Esophagus squamous epithelium (tissue), 5 donors: ENCODE measurements at places on chromosomes 6 and 20.

DNA sequence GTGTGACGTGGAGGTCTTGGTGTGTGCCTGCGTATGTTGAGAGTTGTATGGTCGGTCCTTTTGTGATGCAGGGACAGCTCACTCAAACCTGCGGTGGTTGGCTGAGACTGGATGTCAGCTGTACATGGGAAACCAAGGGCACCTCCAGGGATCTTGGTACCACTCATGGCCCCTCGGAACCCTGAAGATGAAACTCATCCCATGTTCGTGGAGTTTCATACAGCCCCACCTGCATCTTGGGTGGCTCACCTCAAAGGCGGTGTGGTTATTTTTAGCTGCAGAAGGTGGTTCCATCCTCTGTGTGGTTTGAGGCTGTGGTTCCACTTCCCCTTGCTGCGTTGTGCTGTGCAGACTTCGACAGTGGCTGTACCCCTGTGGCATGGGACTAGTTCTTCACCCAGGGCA, 52.6 kb upstream of the SLC22A1 start:
- DNase-seq = no peak

GRCh38 chr6:125293587-125293986, 8.2 kb downstream of the HDDC2 start:
- no peak for DNase-seq

DNA sequence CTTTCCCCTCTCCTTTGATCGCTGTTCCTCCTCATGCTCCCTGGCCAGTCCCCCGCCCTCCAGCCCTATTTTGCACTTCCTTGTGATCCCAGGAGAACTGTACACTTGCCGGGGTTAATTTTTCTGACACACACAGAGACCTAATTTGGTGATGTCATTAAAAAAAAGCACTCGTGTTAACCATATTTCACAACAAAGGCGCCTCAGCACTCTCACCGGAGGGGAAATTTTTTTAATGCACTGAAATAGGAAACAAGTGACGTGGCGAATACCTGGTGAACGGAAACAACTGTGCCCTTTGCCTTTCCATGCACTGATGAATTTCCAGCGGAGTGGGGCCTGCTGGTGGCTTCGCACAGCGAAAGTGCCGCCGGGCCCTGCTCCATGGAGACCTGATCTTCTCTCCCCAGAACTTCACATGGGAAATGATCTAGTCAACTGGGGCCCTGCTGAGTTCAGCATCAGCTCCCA, 53.9 kb upstream of the TAGAP start:
- DNase-seq = no peak

DNA sequence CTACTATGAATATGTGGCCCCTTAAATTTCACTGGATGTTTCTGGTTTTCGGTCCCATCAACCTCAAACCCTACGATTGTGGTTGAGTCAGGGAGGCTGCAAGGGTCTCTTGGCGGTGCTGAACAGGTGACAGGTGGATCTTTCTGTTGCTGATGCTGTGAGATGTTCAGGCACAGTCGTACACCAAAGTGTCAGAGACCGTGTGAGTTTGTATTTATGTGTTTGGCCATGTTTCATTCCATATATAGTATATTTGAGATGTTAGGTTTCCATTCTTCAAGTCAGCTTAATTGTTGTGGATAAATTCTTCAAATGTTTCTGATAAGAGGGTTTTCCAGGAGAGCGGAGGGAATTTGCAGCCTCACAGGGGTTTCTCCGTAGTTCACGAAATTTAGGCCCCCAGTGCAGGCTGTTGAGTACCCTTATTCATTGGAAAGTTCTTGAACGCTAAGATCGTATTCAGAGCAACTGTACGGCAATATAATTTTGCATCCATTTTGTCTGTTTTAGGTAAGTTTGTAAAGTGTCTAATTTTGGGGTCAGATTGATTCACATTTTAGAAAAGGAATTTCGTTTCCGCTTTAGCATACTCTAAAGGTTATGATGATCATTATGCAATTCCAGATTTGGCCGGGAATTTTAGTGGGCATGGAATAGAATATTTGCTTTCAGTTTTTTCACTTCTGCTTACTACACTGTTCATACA, 1.2 kb downstream of the TAB2 start:
- no peak for DNase-seq

DNA sequence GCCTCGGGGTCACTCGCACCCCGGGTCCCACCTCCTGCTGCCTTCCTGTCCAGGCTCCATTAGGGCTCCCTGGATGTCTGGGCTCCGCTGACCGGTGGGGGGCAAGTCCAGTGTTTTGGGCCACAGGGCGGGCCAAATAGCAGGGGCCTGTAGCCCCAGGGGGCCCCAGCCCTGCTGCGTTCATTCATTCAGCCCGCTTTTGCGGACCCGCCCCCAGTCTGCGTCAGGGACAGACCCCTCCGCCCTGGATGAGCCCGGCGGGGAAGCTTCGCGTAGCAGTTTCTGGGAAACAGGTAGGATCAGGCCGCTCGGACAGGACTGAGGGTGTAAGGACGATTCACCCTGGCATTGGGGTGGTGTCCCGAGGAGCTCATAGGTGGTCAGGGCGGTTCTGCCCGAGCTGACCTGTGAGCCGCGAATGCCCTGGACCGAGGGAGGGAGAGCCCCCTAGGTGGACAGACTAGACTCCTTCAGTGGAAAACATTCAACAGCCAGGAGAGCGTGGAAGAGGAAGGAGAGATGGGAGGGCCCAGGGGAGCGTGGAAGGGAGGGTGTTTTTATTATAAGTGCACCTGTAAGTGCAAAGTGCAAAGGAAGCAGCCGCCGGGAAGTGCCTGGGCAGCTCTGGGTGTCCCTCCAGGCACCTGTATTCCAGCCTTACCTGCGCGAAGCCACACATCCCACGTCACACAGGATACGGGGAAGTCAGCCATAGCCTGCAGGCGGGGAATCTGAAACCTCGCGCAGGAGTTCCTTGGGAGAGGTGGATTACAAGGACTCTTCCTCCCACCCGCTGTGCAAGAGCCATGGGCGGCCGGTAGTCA, 662 bp downstream of the ENTPD6 start:
- DNase-seq = no peak

DNA sequence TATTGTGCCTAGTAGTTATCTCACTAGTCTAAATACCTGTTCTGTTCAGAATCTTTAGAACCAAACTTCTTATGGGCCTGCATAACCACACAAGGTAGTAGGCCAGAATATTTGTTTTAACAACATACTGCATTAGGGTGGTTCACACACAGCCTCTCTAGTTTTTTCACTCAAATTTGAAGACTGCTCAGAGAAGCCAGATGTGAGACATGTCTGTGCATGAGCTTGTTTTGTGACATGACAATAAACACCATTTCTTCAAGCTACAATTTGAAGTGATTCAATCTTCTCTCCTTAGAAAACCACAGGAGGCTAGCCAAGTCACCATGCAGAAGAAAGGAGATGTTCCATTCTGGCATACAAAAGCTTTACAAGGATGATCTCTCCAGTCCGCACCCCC, 135.6 kb downstream of the MMS22L start:
- no peak for DNase-seq

GRCh38 chr6:166822609-166823008, 133.7 kb downstream of the RNASET2 start:
- DNase-seq = no peak

- DNase-seq = no peak
Measured at GRCh38 chr6:138844192-138844591, 48.3 kb downstream of the ECT2L start.

DNA sequence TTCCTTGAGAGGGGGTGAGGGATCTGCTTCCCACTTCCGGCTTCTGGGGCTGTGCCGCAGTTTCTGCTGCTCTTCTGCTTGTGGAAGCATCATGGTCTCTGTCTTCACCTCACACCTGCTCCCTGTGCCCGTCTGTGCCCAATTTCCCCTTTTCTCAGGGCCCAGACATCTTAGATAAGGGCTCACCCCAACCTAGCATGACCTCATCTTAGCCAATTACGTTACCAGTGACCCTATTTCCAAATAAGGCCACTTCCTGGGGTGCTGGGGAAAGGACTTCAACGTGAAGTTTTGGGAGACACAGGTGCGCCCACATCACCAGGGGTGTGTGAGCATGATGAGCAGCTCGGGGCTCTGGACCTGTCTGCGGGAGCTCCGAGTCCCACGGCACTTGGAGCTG, 20.7 kb upstream of the RBBP8NL start:
- DNase-seq = no peak

DNA sequence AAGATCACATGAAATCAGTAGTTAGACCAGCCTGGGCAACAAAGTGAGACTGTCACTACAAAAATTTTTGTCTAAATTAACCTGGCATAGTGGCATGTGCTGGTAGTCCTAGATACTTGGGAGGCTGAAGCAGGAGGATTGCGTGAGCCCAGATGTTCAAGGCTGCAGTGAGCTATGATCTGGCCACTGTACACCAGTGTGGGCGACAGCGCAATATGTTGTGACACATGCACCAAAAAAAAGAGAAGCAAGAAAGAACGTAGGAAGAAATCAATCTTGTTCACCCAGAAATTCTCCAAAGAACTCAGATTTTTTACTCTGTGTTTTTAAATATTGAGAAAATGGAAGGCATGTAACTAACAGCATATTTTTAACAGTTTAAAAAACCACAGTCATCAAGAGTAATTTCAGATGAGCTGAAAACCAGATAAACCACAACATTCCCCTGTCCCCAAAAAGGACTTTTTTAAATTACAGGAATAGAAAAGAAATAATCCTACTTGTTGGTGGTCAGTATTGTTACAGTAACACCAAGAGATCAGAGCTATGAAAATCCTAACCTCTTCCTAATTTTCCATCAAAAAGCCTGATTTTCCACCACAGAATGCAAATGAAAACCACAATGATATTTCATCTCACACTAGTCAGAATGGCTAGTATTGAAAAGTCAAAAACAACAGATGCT, 240.2 kb downstream of the KHDC1L start:
- no peak for DNase-seq

DNA sequence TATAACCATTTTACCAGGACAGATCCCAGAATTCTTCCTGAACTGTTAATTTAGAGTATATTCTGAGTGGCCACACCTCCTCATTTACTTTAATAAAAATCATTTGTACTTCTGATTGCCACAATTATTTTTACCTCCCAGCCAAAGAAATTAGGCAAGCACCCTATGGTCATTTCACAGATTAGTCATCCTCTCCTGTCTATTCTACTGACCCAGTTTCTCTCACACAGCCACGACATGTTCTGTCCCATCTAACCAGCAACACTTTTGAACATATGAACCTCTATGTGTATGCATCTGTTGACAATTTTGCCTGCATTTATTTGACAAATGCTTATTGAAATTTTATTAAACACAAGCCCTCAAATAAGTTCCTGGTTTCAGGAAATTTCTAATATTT, 202.6 kb upstream of the STXBP5 start:
- no peak for DNase-seq

DNA sequence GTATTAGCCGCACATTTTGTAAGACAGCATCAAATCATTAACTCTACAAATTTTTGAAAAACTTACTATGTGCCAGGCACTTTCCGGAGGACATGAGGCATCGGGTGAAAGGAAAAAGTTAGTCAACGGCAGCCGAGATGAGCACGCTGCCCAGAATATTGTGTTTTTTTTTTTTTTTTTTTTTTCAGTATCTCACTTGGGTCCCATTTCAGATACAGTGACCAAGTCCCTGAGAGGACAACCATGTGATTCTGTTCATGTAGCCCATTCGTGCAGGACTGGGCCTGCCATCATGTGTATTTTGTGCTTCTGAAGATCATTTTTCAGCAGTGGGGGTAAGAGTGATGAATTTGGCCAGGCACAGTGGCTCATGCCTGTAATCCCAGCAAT, 1.3 kb downstream of the SLA2 start:
- no peak for DNase-seq

DNA sequence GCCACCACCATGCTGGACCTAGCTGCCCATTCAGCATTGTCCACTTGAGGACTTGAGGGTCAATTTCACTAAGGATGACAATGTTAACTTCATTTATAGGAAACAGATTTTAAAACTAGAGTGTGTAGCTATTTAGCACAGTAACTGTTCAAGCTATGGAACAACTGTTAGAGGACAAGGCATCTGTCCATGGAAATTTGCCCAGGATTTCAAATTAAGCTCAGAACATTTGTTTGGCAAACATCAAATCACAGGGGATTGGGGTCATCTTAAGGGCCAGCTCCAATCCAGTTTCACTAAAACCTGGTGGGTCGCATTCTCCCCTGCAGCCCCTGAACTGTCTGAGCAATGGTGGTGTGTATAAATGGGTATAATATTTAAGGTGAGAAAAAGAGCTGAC, 35.1 kb downstream of the PM20D2 start:
- DNase-seq = no peak

GRCh38 chr20:4067600-4068261, 52.4 kb upstream of the RNF24 start:
- no peak for DNase-seq

DNA sequence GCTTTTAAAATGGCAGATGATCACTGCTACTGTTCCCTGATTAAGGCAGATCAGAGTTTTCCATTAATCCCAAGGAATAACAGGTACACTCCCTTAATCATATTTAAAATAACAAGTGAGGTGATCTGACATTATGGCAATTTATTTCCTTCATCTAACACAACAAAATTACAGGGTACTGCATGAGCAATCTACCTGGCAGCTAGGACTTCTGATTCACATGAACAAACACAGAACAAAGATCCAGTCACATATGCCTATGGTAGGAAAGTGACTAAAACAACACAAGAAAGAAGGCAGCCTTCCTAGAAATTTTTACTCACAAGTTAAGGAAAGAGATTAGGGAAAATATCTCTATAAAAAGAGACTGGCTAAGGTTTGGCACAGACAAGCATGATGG, 33.2 kb downstream of the MAP7 start:
- DNase-seq = no peak

- no peak for DNase-seq
Measured at GRCh38 chr20:6866741-6867140, 99.3 kb downstream of the BMP2 start.

- DNase-seq = no peak
Measured at GRCh38 chr20:43459022-43459942, 1.6 kb downstream of the SRSF6 start.

DNA sequence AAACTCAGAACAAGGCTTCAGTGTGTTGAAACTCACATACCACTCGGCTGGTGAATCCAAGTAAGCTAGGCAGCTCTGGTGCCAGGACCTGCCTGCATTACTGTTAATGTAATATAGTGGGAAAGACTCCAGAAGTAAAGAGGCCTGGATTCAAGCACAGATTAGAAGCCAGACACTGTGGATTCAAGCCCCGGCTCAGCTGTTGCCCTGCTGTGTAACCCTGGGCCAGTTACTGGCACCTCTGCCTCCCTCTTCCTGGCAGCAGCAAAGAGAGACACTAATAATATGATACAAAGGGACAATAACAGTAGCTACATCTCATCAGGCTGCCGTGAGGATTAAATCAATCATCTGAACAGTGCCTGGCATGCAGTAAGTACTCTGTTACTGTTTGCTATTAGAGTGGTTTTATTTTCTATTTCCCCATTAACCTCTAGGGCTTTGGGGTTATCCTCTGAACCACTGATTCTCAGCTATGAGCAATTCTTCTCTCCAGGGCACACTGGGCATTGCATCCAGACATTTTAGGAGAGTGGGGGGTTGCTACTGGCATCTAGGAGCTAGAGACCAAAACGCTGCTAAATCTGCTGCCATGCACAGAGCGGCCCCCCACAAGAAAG, 92.9 kb downstream of the ZMYND8 start:
- no peak for DNase-seq
